ENCODE measurements at places on chromosomes 16 and 17.

- DNase-seq = peak; percentile 95
These were observed 16.9 kb upstream of the CCL22 start for GRCh38 chr16:57341441-57342303.

DNA sequence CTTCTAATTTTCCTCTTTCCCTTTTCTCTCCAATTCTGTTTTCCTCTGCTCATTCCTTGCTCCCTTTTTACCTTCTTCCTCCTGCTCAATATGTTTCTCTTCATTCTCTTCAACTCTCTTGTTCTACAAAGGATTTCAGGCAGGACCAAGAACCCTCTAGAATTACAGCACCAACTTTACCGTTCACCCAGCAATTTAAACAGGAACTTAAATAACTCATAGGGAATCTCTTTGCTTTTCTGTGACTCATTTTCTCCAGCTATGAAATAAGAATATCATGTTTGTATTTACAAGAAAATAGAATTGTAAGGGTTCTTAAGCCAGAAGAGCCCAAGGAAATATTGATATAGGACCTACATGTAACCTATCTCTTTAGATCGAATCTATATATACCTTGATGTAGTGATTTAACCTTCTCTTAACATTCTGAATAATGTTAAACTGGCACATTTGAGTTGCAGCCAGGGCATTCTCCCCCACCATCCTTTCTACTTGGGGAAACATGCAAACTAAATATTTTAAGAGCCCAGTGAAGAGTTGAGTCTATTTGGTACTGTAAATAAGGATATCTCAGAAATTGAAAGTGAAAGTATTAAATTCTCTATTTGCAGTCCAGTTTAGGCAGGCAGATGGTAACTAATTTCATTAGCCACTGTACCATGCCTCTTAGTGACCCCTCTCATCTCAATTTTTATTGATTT is 137.0 kb downstream of the ANKFN1 start:
- DNase-seq = no peak

GRCh38 chr17:30379903-30380381 is 1.2 kb downstream of the CPD start:
- no peak for DNase-seq

DNA sequence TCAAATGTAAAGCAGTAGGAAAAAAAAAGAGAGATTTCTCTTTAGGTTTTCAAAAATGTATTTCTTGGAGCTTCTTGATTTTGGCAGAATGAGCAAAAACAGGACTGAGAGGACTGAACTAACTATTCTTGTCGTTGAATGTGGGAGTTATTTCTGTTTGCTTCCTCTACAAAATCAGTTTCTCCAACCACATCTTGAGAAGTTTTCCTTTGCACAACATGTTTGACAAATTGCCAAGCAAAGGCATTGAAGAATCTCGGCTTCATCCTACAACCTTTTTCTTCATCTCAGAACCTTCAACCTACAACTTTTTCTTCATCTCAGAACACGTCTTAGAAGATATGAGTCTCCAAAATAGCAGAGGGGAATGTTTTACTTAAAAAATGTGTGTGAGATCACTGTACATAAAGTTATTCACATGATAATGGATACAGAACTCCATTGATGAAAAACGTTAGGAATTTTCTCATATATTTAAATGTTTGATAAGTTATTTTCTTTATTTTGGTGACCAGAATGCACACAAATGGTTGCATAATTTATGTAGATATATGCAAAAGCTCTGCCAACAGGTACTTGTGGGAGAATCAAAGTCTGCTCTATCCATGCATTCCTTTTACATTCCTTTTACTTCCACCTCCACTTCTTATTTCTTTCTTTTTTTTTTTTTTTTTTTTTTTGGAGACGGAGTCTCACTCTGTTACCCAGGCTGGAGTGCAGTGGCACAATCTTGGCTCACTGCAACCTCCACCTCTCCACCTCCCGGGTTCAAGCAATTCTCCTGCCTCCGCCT is 370.0 kb downstream of the KCNJ2 start:
- no peak for DNase-seq

DNA sequence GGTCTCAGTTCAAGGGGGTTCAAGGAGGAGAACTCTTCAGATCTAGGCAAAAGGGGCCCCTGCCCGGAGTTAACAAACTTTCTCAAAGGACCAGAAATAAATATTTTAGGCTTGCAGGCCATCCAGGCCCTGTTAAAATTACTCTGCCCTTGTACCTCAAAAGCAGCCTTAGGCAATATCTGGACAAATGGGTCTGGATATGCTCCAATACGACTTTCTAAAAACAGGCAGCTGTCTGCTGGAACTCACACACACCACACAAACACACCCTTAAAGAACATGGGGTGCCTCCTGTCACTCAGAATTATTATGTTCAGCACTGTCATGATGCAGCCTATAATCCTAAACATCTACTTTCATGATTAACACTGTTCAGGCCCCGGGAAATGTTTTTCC is 75.5 kb downstream of the TMEM132E start:
- DNase-seq = no peak

GRCh38 chr16:5738586-5738985 is 641.0 kb upstream of the EEF2KMT start:
- DNase-seq = no peak

GRCh38 chr17:43540821-43541674 is 5.1 kb downstream of the ETV4 start:
- no peak for DNase-seq

- DNase-seq = peak; percentile 14
These were observed 17.5 kb downstream of the CACNG3 start for GRCh38 chr16:24273508-24274182.

- DNase-seq = no peak
These were observed 611.5 kb downstream of the KCNJ18 start for GRCh38 chr17:22303865-22304264.

GRCh38 chr17:50047488-50048126 is 8.3 kb upstream of the ITGA3 start:
- DNase-seq = peak; percentile 81

DNA sequence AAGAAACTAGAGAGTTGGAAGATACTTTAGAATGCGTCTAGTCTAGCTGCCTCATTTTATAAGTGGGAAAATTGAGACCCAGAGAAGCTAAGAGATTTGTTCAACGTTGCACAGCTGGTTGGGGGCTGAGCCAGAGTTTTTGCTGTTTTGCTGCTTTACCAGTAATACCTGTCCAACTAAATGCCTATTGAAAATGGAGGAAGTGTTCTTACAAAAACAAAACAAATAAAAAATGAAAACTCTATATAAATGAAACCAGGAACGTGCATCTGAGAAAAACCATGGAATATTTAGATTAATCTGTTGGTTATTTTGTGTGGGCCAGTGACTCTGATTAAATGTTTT is 13.8 kb downstream of the NLK start:
- no peak for DNase-seq

GRCh38 chr17:40648384-40648968 is 858 bp upstream of the SMARCE1 start:
- peak; percentile 5 for DNase-seq

DNA sequence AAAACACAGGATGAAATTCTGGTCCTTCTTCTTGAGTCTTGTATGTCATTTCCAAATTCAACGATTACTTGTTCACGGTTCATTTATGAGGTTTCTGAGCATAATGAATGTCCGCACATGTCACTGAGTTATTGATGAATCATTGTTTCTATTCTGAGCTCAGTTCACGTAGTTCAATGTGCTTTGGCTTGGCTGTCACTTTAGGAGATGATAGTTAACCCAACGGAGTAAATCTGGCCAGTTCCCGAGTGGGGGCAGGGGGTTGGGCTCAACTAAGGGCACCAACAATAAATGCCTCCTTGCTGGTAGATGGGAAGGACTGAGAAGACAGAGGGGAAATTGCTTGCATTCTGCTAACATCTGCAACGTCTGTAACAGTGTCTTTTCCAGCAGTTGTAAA is 239.4 kb upstream of the HSBP1 start:
- DNase-seq = no peak

DNA sequence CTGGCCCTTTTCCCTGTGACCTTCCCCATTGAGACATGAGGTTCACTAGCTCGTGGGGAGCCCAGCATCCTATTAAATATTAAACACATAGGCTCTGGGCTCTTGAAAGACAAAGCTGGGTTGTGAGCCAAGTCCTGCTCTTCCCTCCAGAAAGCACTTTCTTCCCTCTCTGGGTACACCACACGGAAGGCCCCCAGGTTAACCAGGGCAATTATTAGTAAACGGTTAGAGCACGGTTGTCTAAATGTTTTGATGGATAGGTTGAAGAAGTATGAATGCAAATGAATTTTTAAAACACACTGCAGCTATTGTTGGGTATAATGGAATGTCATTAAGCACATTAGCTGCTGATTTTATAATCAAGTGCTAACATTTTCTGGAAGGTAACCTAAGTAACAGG is 32.7 kb upstream of the CDH13 start:
- DNase-seq = no peak

- DNase-seq = no peak
These were observed 28.7 kb downstream of the SLC13A5 start for GRCh38 chr17:6684460-6684783.

GRCh38 chr17:74211912-74212208 is 1.5 kb upstream of the TTYH2 start:
- peak; percentile 45 for DNase-seq

DNA sequence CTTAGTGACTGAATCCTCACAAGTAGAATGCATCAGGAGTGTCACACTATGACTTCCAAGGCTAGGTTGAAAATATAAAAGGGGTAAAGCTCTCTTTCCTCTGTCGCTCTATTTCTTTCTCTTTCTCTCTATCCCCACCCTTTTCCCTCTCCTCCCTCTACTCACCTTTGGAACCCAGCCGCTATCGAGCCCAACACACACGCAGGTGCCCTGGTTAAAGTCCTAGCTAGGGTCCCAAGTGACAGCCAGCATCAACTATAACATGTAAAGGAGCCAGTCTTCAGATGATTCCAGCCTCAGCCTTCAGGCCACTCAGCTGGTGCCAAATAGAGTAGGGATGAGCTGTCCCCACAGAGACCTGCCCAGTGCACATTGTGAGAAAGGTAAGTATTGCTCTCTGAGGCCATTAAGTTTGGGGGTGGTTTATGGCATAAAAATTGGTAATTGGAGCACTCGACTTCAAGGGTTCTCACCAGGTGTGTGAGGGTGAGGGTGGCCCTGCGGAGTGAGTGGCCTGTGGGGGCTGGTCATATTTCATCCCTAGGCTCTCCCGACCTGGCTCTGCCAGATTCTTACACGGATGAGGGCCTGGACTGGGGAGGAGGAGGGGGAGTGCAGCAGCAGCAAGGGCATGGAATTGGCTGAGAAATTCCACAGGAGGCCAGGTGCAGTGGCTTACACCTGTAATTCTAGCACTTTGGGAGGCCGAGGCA is 14.9 kb upstream of the C16orf54 start:
- no peak for DNase-seq

GRCh38 chr16:13977177-13977576 is 57.2 kb downstream of the ERCC4 start:
- no peak for DNase-seq

DNA sequence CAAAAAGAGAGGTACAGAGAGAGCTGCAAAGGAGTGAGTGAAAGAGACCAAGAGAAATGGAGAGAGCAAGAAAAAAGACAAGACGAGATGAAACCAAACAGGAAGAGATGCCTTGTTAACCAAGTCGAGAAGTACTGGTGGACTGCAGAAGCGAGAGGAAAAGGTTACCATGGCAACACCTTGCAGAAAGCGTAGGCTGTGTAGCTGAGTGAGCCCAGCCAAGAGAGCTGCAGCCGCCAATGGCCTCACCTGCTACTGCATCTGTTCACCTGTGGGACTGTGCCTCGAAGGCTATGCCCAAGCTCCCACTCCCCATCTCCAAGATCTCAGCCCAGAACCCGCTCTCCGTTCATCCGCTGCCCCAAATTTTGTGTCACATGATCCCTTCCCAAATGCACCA is 161.3 kb downstream of the SLC39A11 start:
- DNase-seq = no peak

GRCh38 chr17:15456972-15457722 is 10.3 kb downstream of the CDRT4 start:
- peak; percentile 97 for DNase-seq

DNA sequence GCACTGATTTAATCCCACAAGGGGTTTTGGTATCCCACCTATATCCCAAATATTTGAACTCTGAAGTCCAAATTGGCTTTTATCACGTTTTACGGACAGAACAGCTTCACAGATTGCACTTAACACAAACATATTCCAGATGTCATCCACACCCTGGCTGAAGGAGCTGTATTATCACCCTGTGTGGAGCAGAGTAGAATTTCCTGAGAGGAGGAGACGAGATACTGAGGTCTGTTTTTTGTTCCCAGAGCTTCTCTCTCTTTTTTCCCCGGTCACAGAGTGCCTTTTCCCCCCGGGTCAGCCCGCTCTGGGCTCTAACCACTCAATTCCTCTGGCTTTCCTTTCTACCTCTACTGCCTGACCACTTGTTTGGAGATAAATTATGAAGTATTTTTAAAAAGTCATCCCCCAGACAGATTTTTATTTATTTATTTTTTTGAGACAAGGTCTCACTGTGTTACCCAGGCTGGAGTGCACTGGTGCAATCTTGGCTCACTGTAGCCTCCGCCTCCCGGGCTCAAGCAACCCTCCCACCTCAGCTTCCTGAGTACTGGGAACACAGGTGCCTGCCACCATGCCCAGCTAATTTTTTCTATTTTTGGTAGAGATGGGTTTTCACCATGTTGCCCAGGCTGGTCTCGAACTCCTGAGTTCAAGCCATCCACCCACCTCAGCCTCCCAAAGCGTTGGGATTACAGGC is 30.7 kb downstream of the DNAH2 start:
- peak; percentile 45 for DNase-seq

DNA sequence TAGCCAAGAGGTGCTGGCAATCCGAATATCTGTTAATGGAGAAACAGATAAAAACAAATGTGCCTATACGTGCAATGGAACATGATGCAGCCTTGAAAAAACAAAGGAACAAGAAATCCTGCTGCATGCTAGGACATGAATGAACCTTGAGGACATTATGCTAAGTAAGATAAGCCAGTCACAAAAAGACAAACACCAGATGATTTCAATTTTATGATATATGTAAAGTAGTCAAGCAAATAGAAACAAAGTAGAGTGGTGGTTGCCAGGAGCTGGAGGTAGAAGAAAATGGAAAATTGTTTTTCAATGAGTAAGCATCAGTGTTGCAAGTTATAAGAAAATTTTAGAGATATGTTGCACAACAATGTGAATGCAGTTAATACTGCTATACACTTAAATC is 409.7 kb upstream of the CDH8 start:
- DNase-seq = no peak

DNA sequence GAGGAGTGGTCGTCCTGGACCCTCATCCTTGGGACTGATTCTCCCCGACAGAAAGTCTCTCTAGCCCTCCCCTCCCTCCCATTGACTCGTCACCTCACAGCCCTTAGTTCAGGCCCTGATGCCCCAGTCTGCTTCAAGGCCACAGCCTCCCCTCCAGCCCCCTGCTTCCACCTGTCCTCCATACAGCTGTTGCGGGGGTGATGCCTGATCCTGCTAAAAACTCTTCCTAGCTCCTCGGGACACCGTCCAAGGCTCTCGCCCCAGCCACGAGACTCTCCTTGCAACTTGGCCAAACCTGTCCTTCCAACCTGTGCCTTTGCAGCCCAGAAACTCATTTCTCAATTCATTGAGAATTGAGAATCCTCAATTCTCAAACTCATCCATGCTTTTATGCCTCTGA is 6.8 kb downstream of the STAC2 start:
- no peak for DNase-seq

Data from foreskin fibroblast (primary cell).